ENCODE measurements at places on chromosomes 12 and 14.

DNA sequence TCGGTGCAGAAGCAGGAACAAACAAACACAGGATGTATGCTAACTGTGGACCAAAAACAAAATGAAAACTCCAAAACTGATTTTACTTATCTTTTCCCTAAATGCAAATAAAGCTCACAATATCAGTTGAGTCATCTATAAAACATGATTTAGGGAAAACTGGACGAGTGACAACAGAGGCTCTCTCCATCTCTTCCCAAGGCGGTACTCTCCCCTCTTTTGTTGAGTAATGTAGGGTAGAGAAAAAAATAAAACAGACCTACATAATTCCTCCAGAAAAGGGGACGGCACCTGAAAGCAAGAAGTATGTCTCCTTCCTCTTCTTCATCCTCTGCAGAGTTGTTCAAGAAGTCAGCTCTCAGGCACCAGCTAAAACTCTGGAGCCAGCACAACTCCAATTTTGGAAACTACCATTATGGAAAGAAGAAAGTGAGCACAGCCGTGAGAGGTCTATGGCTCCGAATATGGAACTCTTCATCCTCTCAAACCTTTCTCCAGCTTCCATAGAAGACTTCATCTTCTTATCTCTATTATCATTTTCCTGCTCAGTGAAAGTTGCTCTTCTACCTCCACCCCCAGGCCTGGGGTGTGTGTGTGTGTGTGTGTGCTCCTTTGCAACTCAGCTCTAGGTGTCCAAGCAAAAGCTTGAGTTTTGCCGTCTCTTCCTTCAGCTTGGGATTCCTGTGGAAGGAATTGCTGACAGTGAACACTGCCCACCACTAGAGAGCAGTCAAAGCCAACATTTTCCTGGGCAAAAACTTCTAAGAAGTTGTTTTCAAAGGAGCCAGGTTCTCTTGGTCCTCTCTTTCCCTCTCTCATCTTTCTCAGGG is 155.4 kb downstream of the DIO2 start:
- DNase-seq: peak; percentile 74

GRCh38 chr14:43260056-43260455 is 1247.0 kb downstream of the FSCB start:
- DNase-seq: no peak

- no peak for DNase-seq
These were observed 47.4 kb upstream of the GPR68 start for GRCh38 chr14:91291786-91292405.

GRCh38 chr14:90274019-90274418 is 17.7 kb downstream of the PSMC1 start:
- no peak for DNase-seq

- DNase-seq: no peak
These were observed 16.4 kb downstream of the SERPINA3 start for GRCh38 chr14:94628578-94628977.

- DNase-seq: peak; percentile 93
These were observed at the start of gene TSFM for GRCh38 chr12:57782608-57783465. TSS of gene TSFM (plus strand) at chr12:57782787. CDS start at chr12:57782802, 15 bp downstream.
